Heart left ventricle (tissue), 16 donors: ENCODE measurements at places on chromosomes 4 and X.

DNA sequence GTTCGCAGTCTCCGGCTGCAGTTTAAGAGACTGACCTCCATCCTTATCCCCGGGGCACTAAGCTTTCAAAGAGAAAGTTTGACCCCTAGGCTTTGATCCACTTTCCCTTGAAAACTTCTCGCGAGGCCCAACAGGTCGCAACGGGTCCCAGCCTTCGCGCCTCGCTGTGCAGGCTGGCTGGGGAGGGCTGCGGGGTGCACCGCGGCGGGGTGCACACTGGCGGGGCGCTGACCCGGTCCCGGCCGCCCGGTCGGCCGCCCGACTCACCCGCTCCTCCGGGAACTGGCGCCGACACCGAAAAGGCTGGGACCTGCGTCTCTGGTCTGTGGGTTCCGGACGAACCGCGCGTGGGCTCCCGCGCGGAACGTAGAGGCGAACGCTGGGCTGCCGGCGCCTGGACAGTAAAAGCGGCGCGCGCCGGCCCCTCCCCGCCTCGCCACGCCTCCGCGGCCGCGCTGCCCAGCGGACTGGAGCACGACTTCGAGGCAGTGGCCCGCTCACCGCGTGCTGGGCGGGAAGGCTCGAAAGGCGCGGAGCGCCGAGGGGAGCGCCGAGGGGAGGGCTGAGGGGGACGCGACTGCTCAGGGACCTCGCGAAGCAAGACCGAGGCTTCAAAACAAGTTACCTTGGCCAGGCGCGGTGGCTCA lies at the start of gene TAF7L:
Gene TAF7L, minus strand, starts transcription at position 378 of the 647 bp plus-strand sequence. CDS start 3,791 bp downstream, outside the sequence.
- no peak for DNase-seq
- H3K27ac ChIP-seq = no peak within 1 kb of the TSS
- H3K27me3 ChIP-seq = peaks cover 13% of the 10 kb centered on the region
- no peaks in the 10 kb centered on the region for H3K4me1 ChIP-seq
- H3K36me3 ChIP-seq = no peaks in the 10 kb centered on the region
- H3K4me3 ChIP-seq = no peak within 1 kb of the TSS

GRCh38 chr4:86451560-86452330 lies 91.9 kb upstream of the MAPK10 start:
- no peak overlapping the region for H3K27ac ChIP-seq
- no peaks in the 10 kb centered on the region for H3K4me1 ChIP-seq
- DNase-seq = no peak
- peak overlapping the region; percentile 49 for H3K4me3 ChIP-seq
- H3K27me3 ChIP-seq = no peaks in the 10 kb centered on the region

DNA sequence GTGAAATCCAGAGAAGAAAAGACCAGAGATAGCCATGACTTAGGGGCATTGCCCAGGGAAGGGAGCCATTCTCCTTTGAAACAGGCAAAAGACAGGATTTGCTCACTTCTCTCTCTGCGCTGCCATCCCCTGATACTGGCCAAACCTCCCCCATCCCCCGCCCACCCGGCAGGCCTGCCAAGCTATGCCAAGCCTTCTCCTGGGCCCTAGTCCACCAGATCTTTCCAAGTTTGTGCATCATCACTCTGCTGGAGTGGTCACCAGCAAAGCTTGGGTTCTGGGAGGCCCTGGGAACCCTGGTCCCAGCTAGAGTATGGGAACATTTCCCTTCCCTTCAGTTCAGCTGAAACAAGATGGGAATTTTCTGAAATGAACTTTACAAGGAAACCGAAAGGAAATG lies 18.4 kb downstream of the EFNB1 start:
- no peak for DNase-seq
- H3K27me3 ChIP-seq = no peaks in the 10 kb centered on the region
- no peaks in the 10 kb centered on the region for H3K36me3 ChIP-seq
- H3K27ac ChIP-seq = no peak overlapping the region
- H3K4me1 ChIP-seq = no peaks in the 10 kb centered on the region

GRCh38 chr4:147786031-147786430 lies 54.1 kb downstream of the ARHGAP10 start:
- H3K4me3 ChIP-seq = no peak overlapping the region
- H3K4me1 ChIP-seq = peaks cover 60% of the 10 kb centered on the region
- H3K36me3 ChIP-seq = no peaks in the 10 kb centered on the region
- peak overlapping the region; percentile 12 for H3K27ac ChIP-seq
- H3K27me3 ChIP-seq = no peaks in the 10 kb centered on the region

GRCh38 chr4:185625503-185625902 lies 90.2 kb upstream of the PDLIM3 start:
- H3K4me3 ChIP-seq = no peak overlapping the region
- no peak for DNase-seq
- H3K4me1 ChIP-seq = no peaks in the 10 kb centered on the region
- no peaks in the 10 kb centered on the region for H3K36me3 ChIP-seq

GRCh38 chrX:24424948-24425347 lies 40.1 kb upstream of the PDK3 start:
- H3K4me1 ChIP-seq = no peaks in the 10 kb centered on the region
- H3K4me3 ChIP-seq = no peak overlapping the region
- H3K27ac ChIP-seq = no peak overlapping the region
- no peaks in the 10 kb centered on the region for H3K36me3 ChIP-seq
- DNase-seq = peak; percentile 59
- no peaks in the 10 kb centered on the region for H3K27me3 ChIP-seq

DNA sequence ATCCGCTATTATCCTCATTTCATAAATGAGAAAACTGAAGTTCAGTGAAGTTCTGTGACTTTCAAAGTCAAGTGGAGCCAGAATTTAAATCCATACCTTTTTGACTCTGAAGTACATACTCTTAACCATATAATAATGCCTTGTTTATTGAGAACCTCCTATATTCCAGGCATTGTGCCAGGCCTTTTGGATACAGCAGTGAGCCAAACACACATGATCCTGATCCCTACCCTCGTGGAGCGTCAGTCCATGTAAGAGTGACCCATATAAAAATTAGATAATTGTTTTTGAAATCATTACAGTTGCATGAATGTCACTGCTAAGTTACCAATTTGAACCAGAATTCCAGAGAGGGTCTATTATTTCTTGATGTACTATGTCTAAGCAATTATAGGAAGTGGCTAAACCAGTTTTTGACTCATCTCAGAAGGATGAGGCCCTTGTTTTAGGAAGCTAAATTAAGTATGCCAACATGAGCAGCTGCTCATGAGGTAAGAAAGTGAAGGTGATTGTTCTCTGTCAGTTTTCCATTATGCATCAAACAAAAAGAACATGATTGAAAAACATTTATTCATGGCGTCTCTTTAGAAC lies 289.5 kb downstream of the GLUD2 start:
- DNase-seq = no peak
- no peaks in the 10 kb centered on the region for H3K36me3 ChIP-seq
- H3K27me3 ChIP-seq = peaks cover 1% of the 10 kb centered on the region
- H3K27ac ChIP-seq = no peak overlapping the region
- no peak overlapping the region for H3K4me3 ChIP-seq

GRCh38 chr4:172489861-172490260 lies 676.7 kb downstream of the GALNTL6 start:
- no peaks in the 10 kb centered on the region for H3K27me3 ChIP-seq
- no peaks in the 10 kb centered on the region for H3K4me1 ChIP-seq
- H3K27ac ChIP-seq = no peak overlapping the region
- H3K36me3 ChIP-seq = no peaks in the 10 kb centered on the region
- DNase-seq = no peak
- no peak overlapping the region for H3K4me3 ChIP-seq

DNA sequence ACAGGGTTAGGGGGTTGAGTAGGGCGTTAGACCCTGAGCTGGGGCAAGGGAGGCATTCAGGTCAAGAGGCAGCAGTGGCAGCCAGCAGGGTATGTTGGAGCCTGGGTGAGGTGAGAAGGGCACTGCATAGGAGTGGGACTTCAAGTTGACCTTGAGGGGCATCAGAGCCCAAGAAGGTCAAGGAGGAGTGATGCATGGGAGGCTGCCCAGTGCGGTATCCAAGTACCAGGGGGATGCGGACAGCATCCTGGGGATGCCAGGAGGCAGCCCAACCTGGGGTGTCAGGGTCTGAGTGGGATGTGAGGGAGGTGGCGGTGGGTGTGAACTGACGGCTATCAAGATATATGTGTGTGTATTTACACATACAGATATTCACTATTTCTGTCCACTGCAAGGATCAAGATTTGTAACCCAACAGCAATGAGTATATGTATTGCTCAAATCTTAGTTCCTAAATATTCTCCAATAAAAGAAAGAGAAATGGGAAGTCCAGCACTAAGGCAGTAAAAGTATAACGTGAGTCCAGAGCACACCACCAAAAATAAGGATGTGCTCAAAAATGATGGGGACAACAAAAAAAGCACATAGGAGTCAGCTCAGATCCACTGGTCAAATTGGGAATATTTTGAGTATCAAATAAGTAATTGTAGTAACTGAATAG lies 9.8 kb upstream of the DCLK2 start:
- H3K36me3 ChIP-seq = no peaks in the 10 kb centered on the region
- H3K4me3 ChIP-seq = no peak overlapping the region
- peaks cover 13% of the 10 kb centered on the region for H3K4me1 ChIP-seq
- H3K27ac ChIP-seq = no peak overlapping the region

- H3K4me1 ChIP-seq = peaks cover 18% of the 10 kb centered on the region
- peak overlapping the region; percentile 52 for H3K4me3 ChIP-seq
- peaks cover 13% of the 10 kb centered on the region for H3K36me3 ChIP-seq
- H3K27me3 ChIP-seq = no peaks in the 10 kb centered on the region
- no peak for DNase-seq
- peak overlapping the region; percentile 77 for H3K27ac ChIP-seq
Observed at GRCh38 chr4:103098756-103099440, 736 bp downstream of the BDH2 start.

GRCh38 chr4:40949358-40950100 lies 199.8 kb downstream of the NSUN7 start:
- peak overlapping the region; percentile 0 for H3K27ac ChIP-seq
- H3K27me3 ChIP-seq = no peaks in the 10 kb centered on the region
- peaks cover 58% of the 10 kb centered on the region for H3K4me1 ChIP-seq
- H3K4me3 ChIP-seq = peak overlapping the region; percentile 24
- no peak for DNase-seq

DNA sequence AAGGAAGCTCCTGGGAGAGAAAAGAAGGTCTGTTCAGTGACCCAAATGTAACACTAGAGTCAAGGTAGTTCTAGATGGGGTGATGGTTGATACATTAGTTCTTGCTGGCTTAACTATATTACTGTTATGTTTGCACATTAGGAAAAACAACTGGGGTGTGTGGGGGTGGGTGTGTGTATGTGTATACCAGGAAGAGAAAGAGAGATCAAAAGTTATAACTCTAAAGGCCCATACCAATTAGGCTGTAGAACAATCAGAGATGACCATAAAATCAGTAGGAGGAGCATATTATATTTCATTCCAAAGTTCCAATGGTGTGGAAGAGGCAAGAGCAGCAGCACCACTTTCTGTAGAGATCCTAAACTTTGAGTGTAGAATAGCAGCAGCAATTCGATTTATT lies 134.7 kb upstream of the FMR1 start:
- H3K27ac ChIP-seq = no peak overlapping the region
- no peaks in the 10 kb centered on the region for H3K27me3 ChIP-seq
- H3K4me3 ChIP-seq = no peak overlapping the region

- H3K36me3 ChIP-seq = no peaks in the 10 kb centered on the region
- H3K27me3 ChIP-seq = no peaks in the 10 kb centered on the region
- no peaks in the 10 kb centered on the region for H3K4me1 ChIP-seq
Observed at GRCh38 chrX:100435726-100436125, 25.7 kb upstream of the PCDH19 start.

- no peaks in the 10 kb centered on the region for H3K27me3 ChIP-seq
- no peak overlapping the region for H3K4me3 ChIP-seq
- DNase-seq = no peak
- no peaks in the 10 kb centered on the region for H3K4me1 ChIP-seq
- no peaks in the 10 kb centered on the region for H3K36me3 ChIP-seq
- H3K27ac ChIP-seq = no peak overlapping the region
Observed at GRCh38 chrX:70219938-70220764, 14.3 kb upstream of the AWAT1 start.

DNA sequence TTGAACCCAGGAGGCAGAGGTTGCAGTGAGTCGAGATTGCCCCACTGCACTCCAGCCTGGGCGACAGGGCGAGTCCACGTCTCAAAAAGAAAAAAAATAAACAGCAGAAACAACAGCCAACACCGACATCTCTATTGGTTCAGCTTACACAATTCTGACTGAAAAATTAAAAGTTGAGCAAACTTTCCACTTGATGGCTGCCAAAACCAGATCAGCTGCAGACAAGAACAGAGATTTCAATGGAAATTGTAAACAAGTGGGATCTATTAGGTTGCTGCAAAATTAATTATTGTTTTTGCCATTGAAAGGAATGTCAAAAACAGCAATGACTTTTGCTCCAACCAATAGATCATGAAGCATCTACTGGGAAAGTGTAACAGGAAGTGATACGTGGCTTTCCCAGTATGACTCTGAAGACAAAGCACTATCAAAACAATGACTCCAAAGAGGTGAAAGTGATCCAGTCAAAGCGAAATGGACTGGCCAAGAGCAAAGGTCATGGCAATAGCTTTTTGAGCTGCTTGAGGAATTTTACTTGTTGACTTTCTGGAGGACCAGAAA lies 26.3 kb downstream of the UPF3B start:
- H3K4me1 ChIP-seq = no peaks in the 10 kb centered on the region
- no peak overlapping the region for H3K27ac ChIP-seq
- no peak for DNase-seq
- no peak overlapping the region for H3K4me3 ChIP-seq

- no peaks in the 10 kb centered on the region for H3K27me3 ChIP-seq
- peak; percentile 83 for DNase-seq
- H3K27ac ChIP-seq = no peak overlapping the region
- H3K4me3 ChIP-seq = no peak overlapping the region
- no peaks in the 10 kb centered on the region for H3K36me3 ChIP-seq
Observed at GRCh38 chrX:23503835-23504539, 163.3 kb upstream of the PRDX4 start.

DNA sequence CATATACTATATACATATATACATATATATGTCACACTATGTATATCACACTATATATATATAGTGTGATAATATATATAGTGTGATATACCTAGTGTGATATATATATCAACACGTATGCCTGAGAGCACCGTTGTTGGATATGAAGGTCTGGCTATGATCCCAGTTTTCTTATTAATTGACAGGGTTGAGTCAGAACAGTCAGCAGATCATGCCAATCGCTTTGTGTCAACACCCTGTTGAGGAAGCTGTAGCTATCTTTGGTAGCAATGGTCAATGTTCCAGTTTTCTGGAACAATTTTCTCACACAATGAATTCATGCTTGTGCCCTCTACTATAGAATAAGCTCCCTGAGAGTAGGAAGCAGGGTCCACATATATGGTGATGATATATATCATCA lies 496.0 kb upstream of the AGA start:
- H3K27ac ChIP-seq = no peak overlapping the region
- no peak overlapping the region for H3K4me3 ChIP-seq
- DNase-seq = no peak
- no peaks in the 10 kb centered on the region for H3K27me3 ChIP-seq
